ENCODE measurements at places on chromosomes 16 and 17. TPM values are rescaled to one million over a fixed set of nuclear protein-coding genes. Genes with fewer than 3 reads are reported as not detected.

ZNF200 gene
- 12.2 TPM for total RNA-seq

TSC2 gene
- total RNA-seq: 89.7 TPM

KRT33B gene
- total RNA-seq: not detected

TAT gene
- total RNA-seq: not detected

CDC6 gene
- total RNA-seq: 133 TPM

PRAC1 gene
- total RNA-seq: not detected

ATXN7L3 gene
- 113 TPM for total RNA-seq

NPIPB2 gene
- 14.9 TPM for total RNA-seq

SHCBP1 gene
- 45.6 TPM for total RNA-seq

KIFC3 gene
- total RNA-seq: 0.52 TPM

KRT40 gene
- total RNA-seq: not detected

PIK3R6 gene
- total RNA-seq: 9.8 TPM
